NCI-H1092 (cell line): ENCODE measurements at places on chromosomes 4 and X.

DNA sequence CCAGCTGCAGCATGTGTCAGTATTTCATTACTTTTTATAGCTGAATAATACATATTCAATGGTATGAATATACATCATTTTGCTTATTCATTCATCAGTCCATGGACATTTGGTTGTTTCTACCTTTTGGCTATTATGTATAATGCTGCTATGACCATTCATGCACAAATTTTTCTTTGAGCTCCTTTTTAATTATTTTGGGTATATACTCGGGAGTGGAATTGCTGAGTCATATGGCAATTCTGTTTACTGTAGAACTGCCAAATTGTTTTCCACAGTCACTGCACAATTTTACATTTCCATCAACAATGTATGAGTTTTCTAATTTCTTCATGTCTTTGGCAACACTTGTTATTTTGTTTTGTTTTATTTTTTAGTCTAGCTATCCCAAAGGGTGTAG is 405.9 kb upstream of the PITX2 start:
- DNase-seq, result no peak

DNA sequence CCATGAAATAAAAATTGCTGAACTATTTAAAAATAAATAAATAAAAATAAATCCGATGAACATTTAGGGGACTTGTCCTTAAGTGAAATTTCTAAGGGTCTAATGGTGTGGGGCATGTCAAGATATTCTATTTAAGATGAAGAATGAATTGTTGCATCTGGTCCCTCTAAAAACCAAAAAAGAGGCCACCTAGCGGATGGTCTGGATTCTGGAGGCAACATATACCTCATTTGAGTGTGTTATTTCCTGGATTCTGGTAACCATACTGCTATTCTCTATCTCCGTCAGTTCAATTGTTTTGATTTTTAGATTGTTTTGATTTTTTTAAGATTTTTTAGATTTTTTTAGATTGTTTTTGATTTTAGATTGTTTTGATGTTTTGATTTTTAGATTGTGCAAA is 28.3 kb downstream of the AGTR2 start:
- DNase-seq, result no peak

DNA sequence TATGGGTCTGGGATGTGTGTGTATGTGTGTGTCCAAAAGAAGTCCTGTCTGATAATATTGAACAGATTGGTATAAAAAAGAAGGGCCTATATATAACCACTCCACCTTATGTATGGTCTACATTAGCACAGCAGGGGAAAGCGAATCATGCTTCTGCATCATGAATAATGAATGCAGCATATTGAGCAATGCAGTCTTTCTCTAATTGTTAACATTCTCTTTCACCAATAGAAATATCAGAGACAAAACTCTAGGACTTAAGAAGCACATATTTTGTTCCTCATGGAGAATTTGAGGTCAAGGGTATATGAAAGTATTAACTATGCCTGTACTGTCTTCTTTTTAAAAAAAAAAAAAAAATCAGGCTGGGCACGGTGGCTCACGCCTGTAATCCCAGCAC is 264.3 kb upstream of the NOCT start:
- no peak for DNase-seq

GRCh38 chrX:136195247-136195646 is 47.9 kb downstream of the FHL1 start:
- DNase-seq, result no peak

DNA sequence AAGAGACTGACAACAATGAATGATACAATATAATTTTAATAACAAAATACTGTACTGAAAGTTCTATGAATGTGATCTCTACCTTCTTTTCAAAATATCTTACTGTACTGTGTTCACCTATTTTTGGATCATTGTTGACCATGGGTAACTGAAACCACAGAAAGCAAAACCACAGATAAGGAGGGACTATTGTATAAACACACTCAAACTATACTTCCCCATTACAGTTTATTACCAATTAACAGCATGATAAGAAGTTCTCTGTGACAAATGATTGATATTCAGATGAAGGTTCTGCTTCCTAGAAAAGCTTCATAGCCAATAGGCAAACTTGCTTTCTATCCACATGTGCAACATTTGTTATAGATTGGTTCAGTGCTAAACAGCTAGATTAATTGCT is 50.1 kb downstream of the GABRG1 start:
- DNase-seq, result no peak

DNA sequence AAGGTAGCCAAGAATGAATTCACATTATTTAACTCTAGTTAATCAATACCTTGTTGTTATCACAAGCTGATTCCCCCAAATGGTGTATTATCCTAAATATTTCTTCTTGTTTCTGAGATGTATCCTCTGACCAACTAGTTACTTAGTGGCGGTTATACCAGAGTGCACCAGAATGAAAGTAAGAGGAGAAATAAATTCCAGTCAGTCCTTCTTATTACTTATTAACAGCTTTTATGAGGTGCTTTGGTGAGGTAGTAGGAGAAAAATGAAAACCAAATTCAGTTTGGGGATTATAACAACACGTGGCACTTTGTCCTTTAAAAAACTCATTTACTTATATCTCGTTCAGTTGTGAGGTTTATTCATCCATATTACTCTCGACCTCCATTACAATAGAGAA is 101.9 kb downstream of the AMMECR1 start:
- DNase-seq, result no peak

DNA sequence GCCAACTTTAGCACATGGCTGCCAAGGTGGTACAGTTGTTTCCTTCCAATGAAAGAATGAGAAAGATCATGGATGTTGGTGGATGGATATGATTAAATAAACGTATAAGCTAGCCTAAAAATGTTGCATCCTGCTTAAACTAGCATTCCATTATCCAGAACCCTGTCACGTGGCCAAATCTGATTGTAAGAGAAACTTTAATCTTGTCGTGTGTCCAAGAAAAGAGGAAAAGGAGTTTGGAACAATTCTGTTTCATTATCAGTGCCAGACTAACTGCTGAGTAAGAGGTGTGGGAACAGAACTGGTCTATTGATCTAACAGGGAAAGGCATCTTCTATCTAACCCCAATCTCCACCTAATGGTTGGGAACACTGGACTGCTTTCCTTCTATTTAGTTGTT is 325.2 kb upstream of the BMP3 start:
- no peak for DNase-seq

DNA sequence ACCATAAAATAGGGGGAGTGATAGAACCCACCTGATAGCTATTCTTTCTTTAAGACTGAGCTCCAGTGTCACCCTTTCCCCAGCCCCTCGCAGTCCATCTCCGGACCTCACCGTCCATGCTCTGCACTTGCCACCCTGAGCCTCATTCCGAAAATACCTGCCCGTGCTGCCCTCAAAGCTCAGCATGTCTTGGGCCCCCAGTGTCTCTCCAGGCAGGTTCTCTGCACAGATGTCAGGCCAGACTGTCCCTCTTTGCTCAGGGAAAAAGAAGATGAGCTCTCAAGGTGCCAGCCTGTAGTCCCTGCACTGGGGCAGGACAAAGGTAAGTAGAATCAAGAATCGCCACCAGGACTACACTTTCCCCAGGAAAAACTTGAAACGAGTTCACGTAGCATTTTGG is 9.8 kb upstream of the WFS1 start:
- no peak for DNase-seq

DNA sequence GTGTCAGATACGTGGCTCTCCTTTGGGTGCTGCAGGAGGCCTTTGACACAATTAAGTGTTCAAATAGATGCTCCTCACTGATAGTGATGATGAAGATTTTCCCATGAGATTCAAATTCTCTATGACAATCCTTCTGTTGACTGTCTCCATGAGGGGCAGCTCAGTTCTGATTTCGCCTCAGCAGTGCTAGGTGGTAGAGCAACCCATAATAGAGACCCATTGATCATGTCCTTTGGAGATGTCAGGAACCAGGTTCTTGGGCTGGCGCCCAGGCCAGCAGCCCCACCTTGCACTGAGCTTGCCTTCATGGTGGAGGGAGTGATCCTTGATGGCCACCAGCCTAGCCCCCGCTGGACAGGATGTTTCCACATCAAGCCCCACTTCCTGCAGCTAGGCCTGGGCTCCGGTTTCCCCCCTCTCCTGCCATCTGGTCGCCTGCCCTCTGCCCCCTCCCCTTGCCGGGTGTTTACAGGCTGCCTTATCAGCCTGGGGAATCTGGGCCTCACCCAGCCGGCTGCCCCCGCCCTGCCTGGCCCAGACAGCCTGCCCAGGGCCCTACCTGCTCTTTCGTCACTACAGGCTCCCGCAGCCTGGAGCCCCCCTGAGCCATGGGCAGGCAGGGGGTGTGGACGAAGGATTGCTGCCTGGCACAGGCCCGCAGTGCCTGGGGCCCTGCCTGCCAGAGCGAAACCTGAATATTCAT is 12.6 kb downstream of the ELF4 start:
- DNase-seq, result no peak

- DNase-seq, result peak; percentile 8
Measured at GRCh38 chrX:20066968-20067708, 49.6 kb downstream of the MAP7D2 start.

- peak; percentile 4 for DNase-seq
Measured at GRCh38 chr4:84498203-84498934, 723 bp downstream of the NKX6-1 start.

- DNase-seq, result no peak
Measured at GRCh38 chr4:105831189-105831588, 64.1 kb upstream of the NPNT start.

DNA sequence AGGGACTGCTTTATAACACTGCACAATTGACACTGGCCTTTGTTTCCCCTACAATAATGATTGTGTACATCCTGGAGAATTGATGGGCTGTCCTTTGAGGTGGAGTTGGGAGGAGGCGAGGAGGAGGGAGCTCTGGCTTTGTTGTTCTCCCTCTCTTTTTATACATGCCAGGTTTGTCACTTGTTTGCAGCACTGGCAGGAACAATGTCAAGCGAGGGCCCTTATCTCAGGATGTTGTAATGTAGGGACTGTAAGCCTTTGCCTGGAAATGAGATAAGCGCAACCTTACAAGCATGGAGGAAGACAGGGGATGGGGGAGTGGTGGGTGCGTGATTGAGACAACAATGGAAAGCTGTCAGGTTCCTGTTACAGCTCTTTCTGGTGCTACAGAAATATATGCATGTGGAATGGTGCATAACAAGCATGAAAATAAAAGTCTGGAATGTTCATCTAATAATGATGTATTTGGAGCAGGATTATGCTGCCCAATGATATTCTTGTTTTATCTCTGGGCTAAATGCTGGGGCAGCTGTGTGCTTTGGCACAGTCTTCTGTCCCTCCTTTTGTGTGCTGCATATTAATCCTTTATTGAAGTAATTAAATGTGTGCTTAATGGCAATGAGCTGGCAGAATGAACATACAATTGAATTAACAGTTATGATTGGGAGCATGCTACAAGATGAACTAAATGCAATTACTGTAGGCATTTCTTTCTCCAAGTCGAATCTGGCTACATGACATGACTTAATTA is 294.4 kb downstream of the GPAT3 start:
- no peak for DNase-seq

DNA sequence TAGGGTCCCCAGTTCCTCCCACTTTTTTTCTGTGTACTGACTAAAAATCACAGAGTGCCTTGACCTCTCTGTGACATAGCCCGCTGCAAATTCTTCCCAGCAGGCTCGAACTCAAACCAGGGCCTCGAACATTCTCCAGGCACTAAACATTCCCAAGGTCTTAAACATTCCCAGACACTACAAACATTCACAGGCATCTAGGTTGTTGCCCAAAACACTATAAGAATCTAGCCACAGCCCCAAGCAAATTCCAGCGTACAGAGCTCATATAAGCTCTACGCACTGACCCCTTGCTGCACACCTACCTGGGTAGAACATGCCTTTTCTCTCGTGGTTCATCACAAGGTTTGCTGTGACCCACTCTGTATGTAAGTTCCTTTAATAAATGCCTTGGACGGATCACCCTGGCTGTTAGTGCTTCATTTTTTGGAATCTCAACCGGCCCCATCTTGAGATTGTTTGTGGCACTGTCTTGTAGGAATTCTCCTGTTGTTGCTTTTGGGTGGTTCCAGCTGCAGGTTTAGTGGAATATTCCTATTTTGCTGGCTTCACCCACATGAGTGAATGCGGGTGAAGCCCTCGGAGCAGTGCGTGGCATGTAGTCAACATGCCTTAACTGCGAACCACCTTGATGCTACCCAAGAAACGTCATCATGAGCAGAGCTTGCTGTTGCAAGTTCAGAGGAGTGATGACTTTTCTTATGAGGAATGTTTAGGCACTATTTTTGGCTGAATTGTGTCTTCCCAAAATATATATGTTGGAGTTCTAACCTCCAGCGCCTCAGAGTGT is 230.0 kb downstream of the HS3ST1 start:
- DNase-seq, result no peak

DNA sequence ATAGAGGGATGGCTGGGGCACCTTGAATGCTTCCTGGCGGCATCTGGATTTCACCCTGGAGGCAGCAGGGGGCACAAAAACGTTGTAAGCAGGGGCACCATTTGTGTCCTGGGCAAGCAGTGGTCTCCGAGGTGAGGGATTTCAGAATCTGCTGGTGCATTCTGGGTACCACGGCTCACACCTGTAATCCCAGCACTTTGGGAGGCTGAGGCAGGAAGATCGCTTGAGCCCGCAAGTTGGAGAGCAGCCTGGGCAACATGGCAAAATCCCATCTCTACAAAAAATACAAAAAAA is 16.8 kb upstream of the TBC1D14 start:
- DNase-seq, result no peak

DNA sequence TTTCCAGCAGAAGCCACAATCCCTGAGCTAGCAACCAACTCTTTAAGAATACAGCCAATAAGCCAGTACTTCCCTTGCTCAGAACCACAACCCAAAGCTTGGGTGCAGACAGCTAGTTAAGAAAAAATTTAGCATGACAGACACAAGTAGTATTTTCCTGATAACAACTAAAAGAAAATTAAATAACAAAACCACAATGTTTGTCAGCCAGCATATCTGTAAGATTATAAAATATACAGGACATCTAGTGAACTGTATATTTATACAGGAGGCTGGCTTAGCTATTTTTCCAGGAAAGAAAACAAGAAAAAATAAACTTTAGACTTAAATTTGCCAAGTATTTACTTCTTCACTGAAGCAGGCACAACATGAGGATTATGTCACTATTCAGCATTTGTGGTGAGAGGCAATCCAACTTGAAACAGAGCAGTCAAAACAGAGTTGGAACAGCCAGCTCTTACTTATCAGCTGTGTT is 6.6 kb downstream of the PF4V1 start:
- no peak for DNase-seq

- no peak for DNase-seq
Measured at GRCh38 chrX:15866147-15866546, 11.5 kb upstream of the AP1S2 start.

GRCh38 chrX:19986531-19986930 is 4.3 kb downstream of the BCLAF3 start:
- no peak for DNase-seq

- no peak for DNase-seq
Measured at GRCh38 chrX:87578978-87579377, 61.4 kb downstream of the KLHL4 start.

DNA sequence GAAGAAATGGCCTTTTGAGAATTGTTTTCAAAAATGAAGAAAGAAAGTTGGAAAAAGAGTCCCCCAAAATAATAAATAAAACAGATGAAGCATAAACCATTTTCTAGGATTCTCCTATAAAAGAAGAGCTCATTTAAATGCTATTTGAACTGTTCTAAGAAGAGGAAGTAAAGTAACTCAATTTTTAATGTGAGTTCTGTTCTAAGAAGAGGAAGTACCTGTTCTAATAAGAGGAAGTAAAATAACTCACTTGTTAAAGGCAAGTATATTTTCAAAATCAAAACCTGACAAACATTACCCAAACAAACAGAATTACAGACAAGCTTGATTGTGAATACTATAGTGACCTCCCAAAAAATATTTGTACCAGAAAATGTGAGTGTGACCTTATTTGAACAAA is 1326.3 kb downstream of the C4orf33 start:
- DNase-seq, result no peak
